Breast epithelium (tissue), 4 donors: ENCODE measurements at places on chromosomes 7 and 10. TPM values are rescaled to one million over a fixed set of nuclear protein-coding genes. Genes with fewer than 3 reads are reported as not detected.

DNA sequence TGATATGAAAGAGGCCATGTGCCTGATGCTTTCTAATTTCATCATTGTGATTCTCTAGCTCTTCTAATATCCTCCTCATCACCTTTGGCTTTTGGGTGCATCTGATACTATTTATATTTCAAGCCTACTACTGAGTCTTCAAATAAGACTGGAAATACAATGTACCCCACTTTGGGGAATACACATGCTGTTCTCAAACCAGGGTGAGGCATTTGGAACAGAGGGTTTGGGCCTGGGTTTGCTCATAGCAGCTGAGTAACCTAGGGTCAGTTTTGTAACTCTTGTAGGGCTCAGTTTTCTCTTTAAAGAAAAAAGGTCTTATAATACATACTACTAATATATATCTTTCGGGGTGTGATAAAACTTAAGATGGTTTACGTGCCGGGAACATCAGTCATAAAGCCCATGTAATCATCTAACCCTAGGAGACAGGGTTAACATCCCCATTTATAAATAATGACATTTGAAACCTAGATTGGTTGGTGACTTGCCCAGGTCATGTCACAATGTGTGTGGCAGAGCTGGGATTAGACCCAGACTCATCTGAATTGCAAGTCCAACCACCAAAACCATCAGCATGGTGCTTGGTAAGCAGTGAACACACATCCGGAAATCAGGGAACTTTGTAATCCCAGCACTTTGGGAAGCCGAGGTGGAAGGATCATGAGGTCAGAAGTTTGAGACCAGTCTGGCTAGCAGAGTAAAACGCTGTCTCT, 23.0 kb downstream of the AKR1B15 start:
- H3K27ac ChIP-seq, result no peak overlapping the region
- no peak overlapping the region for H3K4me3 ChIP-seq
- H3K4me1 ChIP-seq, result no peaks in the 10 kb centered on the region
- no peak for DNase-seq
- H3K36me3 ChIP-seq, result no peaks in the 10 kb centered on the region

The FGF8 gene
- total RNA-seq, result not detected

The MYPN gene
- not detected for total RNA-seq

DNA sequence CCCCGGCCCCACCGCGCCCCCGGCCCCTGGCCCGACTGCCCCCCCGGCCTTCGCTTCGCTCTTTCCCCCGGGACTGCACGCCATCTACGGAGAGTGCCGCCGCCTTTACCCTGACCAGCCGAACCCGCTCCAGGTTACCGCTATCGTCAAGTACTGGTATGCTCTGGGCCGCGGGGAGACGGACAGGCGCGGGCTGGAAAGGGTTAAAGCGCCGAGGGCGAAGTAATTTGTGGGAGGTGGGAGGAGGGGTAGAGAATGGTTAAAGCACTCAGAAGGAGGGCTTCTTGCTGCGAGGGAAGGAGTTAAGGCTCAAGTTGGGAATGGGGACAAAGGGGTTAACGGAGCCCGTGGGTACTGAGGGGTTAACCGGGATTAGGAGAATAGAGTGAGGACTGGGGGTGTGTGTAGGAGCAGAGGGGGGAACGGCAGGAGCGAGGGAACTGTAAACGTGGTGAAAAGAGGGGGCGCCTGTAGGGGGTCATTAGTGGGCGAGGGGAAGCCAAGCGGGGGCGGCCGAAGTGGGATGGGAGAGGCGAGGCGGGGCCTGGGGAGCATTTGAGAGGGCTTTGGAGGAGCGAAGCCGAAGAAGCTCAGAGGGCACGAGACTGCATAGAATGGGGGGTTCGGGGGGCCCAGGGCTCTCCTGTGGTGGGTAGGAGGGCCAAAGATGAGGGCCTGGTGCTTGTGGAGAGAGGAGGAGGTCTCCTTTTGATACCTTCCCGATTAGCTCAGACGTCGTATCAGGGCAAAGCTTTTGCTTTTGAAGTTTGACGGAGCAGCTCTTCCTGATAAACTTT, 605 bp downstream of the SUFU start:
- no peaks in the 10 kb centered on the region for H3K27me3 ChIP-seq
- H3K4me3 ChIP-seq, result peak overlapping the region; percentile 98
- peak overlapping the region; percentile 82 for H3K27ac ChIP-seq
- H3K36me3 ChIP-seq, result no peaks in the 10 kb centered on the region
- H3K4me1 ChIP-seq, result peaks cover 24% of the 10 kb centered on the region

The GALNT17 gene
- total RNA-seq, result 9.9 TPM

The TEX47 gene
- not detected for total RNA-seq

DNA sequence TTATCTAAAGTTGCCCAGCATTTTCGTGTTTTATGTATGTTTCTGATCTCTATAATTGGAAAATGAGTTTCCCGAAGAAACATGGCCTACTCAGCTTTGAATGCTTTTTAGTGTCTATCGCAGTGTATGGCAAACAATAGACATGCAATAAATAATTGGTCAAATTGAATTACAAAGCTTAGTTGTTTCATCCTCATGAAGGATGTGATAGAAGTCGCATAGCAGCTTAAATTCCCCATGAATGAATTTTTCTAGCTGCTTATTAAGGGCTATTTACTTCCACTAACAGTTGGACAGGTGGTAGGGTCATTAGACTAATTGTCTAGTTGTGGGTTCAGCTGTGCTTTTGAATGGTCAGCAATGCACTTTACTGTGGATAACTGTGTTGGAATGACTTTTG, 467.3 kb upstream of the MBL2 start:
- no peaks in the 10 kb centered on the region for H3K27me3 ChIP-seq
- no peak for DNase-seq
- H3K36me3 ChIP-seq, result no peaks in the 10 kb centered on the region
- no peak overlapping the region for H3K4me3 ChIP-seq
- no peaks in the 10 kb centered on the region for H3K4me1 ChIP-seq

DNA sequence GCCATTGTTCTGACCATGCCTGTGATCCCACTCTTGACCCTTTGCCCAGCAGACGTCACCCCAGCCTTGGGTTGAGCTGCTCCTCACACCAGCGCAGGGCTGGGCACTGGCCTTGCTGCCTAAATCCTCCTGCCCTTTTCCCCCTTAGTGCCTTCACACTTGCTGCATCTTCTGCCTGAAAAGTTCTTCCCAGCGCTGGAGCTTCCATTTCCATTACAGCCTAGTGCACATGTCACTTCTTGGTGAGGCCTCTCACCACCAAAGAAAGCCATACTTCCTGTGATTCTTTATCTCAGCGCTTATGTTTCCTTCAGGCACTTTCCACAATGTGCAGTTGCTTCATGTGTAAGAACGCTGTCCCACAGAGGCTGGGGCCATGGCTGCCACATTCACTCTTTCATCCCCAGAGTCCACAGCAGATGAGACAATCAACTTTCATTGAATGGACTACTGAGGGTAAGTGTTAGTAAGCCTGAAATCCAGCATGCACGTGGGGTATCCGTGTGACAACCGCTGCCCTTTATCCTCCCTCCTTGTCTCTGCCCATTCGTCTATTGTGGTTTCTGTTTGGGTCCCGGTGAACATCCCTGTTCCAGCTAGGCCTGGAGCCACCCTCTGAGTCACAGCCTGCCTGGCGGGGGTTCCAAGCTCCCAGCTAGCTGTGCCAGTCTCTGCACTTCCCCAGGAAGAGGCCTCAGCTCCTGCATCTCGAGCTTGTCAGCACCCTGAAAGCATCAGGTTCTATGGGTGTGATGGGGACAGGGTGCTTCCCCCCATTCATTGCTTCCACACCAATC, 37.3 kb downstream of the ADRA2A start:
- H3K36me3 ChIP-seq, result no peaks in the 10 kb centered on the region
- no peak for DNase-seq
- no peaks in the 10 kb centered on the region for H3K4me1 ChIP-seq
- H3K27ac ChIP-seq, result no peak overlapping the region

- no peak overlapping the region for H3K27ac ChIP-seq
- H3K4me1 ChIP-seq, result no peaks in the 10 kb centered on the region
- no peak overlapping the region for H3K4me3 ChIP-seq
- H3K36me3 ChIP-seq, result no peaks in the 10 kb centered on the region
- H3K27me3 ChIP-seq, result no peaks in the 10 kb centered on the region
Measured at GRCh38 chr10:8586504-8586903, 532.0 kb downstream of the GATA3 start.

- H3K27ac ChIP-seq, result no peak overlapping the region
- no peak overlapping the region for H3K4me3 ChIP-seq
- DNase-seq, result no peak
- no peaks in the 10 kb centered on the region for H3K4me1 ChIP-seq
- H3K27me3 ChIP-seq, result no peaks in the 10 kb centered on the region
Measured at GRCh38 chr7:4814433-4814832, 39.0 kb downstream of the AP5Z1 start.

- peak overlapping the region; percentile 97 for H3K27ac ChIP-seq
- H3K4me3 ChIP-seq, result peak overlapping the region; percentile 86
- no peaks in the 10 kb centered on the region for H3K27me3 ChIP-seq
- H3K4me1 ChIP-seq, result peaks cover 20% of the 10 kb centered on the region
Measured at GRCh38 chr7:151058781-151059366, 515 bp upstream of the SLC4A2 start.

The LRRN3 gene
- 2.4 TPM for total RNA-seq

The DNAJC2 gene
- 21.3 TPM for total RNA-seq

The MYOF gene
- total RNA-seq, result 131 TPM

The GAD2 gene
- total RNA-seq, result not detected

GRCh38 chr7:155852426-155853301, 40.4 kb upstream of the SHH start:
- no peak for DNase-seq
- no peaks in the 10 kb centered on the region for H3K27me3 ChIP-seq
- H3K36me3 ChIP-seq, result no peaks in the 10 kb centered on the region
- H3K4me3 ChIP-seq, result no peak overlapping the region

DNA sequence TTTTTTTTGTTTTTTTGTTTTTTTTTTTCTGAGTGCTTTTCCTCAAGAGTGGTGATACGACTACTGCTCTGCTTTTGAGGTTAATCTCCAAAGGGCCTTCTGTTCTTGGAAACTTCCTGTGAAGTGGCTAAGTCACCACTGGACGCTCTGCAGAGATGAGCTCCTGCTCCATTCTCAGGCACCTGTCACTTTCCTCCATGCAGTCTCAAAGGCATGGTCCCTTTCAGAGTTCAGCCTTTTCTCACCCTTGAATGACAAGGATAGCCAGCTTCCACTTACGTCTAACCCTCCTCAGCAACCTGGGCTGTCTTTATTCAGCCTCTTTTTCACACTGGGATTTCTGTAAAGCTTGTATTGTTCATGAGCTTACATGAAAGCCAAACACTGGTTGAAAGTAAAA, 65.8 kb downstream of the BMPER start:
- no peaks in the 10 kb centered on the region for H3K36me3 ChIP-seq
- H3K27me3 ChIP-seq, result no peaks in the 10 kb centered on the region
- H3K4me1 ChIP-seq, result no peaks in the 10 kb centered on the region

- H3K36me3 ChIP-seq, result no peaks in the 10 kb centered on the region
- no peak for DNase-seq
- H3K27me3 ChIP-seq, result no peaks in the 10 kb centered on the region
- no peak overlapping the region for H3K27ac ChIP-seq
- H3K4me1 ChIP-seq, result no peaks in the 10 kb centered on the region
- H3K4me3 ChIP-seq, result no peak overlapping the region
Measured at GRCh38 chr10:20677340-20677739, 219.8 kb downstream of the NEBL start.

DNA sequence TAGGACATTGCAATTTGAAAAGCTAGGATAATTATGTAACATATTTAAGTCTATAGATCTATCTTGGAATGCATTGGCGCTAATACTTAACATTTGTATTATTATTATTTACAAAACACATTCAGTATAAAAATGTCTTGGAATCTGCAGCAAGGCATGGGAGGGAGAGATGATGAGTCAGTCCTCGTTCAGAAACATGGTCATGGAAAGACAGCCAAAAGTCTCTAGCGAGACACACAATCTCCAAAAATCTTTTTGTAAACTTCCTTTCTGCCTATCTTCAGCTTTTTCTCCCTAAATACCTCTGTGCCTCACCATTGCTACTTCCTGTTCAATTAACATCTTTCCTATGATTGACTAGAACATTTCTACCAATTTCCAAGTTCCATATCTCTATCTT, 188.4 kb upstream of the CACNA2D1 start:
- no peak overlapping the region for H3K4me3 ChIP-seq
- no peaks in the 10 kb centered on the region for H3K36me3 ChIP-seq
- H3K4me1 ChIP-seq, result no peaks in the 10 kb centered on the region
- H3K27me3 ChIP-seq, result no peaks in the 10 kb centered on the region
- DNase-seq, result no peak
- H3K27ac ChIP-seq, result no peak overlapping the region

- no peak overlapping the region for H3K4me3 ChIP-seq
- H3K4me1 ChIP-seq, result peaks cover under 1% of the 10 kb centered on the region
- no peak overlapping the region for H3K27ac ChIP-seq
- no peaks in the 10 kb centered on the region for H3K36me3 ChIP-seq
Measured at GRCh38 chr10:62034096-62034640, 132.7 kb downstream of the ARID5B start.

The GNGT1 gene
- total RNA-seq, result not detected

The CYP3A5 gene
- total RNA-seq, result 8.5 TPM

DNA sequence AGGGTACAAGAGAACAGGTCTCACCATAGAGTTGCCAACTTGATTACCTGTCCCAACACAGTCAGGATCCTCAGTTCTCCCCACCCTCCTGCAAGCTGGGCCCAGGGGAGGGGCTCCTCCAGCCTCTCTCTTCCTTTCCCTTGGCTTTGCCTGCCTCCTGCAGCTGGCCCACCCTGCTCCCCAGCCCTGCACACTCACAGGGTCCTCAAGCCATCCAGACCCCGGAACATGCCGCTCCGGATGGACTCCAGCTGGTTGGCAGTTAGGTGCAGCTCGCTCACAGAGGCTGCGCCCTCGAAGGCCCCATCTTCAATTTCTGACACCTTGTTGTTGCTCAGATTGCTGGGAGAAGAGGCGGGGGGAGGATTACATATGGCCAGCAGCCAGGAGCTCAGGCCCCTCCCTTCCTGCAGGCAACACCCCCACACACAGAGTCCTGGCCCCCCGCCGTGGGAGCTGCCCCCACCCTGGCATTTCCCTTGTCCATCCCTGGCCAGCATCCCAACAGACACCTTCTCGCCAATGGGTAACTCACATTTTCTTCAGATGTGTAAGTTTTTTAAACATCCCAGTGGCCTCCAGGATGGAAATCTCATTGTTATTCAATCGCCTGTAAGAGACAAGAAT, 139.2 kb downstream of the SLIT1 start:
- H3K4me1 ChIP-seq, result no peaks in the 10 kb centered on the region
- no peaks in the 10 kb centered on the region for H3K27me3 ChIP-seq
- no peaks in the 10 kb centered on the region for H3K36me3 ChIP-seq
- no peak overlapping the region for H3K27ac ChIP-seq

DNA sequence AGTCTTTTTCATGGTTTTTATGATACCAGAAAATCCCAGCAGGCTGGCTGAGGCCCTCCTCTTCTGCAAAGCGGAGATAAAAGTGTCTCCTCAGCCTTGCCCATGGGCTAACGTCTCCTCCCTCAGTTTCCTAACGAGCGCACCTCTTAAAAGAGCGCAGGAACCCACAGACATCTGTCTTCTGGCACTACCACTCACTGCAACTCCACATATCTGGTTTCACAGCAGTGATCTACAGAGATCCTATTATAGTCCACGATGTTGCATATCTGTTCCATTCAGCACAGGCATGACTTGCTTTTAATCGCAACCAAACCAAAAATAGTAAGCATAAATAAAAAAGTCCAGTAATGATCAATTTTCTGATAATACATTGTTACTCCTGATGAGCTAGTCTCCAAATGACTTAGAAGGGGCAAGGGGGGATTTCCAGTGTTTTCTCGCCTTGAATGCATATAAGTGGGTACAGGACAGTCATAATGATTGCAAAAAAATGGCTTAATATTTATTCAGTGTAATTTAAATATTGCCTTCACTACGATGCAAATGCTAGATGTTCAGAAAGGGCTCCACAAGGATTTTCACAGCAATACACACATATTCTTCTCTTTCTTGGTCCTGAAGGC, 20.9 kb downstream of the ANKRD22 start:
- DNase-seq, result no peak
- H3K27me3 ChIP-seq, result no peaks in the 10 kb centered on the region
- H3K36me3 ChIP-seq, result no peaks in the 10 kb centered on the region
- H3K4me1 ChIP-seq, result no peaks in the 10 kb centered on the region
- H3K4me3 ChIP-seq, result no peak overlapping the region

The PTPRN2 gene
- 2.2 TPM for total RNA-seq
